ENCODE measurements at places on chromosomes 1 and 21. TPM values are rescaled to one million over a fixed set of nuclear protein-coding genes. Genes with fewer than 3 reads are reported as not detected.

The FCRL1 gene
- 1.8 TPM for total RNA-seq

DNA sequence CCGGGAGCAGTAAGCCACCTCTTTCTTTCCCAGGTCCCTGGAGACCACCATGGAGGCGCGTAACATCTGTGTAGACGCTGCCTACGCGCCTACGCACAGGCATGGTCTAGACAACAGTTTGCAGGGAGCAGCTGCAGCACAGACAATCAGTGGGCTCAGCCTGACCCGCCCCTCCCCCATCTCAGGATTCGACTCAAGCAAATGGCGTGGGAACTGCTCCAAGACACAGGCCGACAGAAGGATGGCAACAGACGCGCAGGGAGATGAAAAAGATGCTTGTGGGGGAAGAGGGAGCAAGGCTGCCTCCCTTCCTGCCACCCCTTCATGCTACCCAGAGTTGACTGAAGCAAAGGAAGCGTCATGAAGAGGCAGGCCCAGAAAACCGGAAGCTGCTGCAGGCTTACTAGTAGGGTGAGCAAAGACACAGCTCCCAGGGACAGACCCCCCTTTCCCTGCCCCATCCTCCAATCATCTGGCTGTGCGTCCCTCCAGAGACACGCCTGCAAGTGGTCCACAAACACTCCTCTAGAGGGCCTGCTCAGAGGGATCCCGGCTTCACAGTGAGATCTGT, 19.5 kb downstream of the STK40 start:
- DNase-seq, result no peak

The PCNT gene
- 51.4 TPM for total RNA-seq

The LCE3C gene
- not detected for total RNA-seq

DNA sequence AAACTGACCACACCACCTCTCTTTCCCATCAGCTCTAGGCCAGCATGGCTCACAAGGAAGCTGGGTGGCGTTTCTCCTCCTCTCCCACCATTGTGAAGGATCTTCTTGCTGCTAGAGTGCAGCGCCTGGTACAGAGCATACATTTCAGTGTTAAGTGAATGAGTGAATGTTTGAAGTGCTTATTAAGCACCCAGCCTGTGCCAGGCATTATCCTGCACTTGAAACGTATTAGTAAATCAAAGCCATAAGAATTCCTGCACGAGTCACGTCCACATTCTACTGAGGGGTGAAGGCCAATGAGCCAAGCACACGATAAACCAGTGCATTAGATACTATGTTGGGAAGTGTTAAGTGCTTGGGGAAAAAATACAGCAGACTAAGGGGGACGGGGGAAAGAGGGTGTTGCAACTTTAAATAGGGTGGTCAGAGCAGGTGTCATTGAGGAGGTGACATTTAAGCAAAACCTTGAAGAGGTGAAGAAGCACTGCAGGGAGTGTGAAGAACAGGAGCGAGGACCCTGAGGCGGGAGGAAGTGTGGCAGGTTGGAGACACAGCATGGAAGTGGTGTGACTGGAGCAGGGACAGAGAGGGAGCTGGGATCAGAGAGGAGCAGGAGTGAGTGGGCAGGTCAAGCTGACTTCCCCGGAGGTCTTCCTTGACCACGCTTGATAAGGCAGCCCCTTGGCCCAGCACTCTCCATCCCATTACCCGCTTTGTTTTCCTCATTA, 48.5 kb upstream of the LRRN2 start:
- no peak for DNase-seq

- no peak for DNase-seq
These were observed 616 bp downstream of the MCOLN3 start for GRCh38 chr1:85047472-85048295.

The PTCH2 gene
- total RNA-seq, result 0.95 TPM

- DNase-seq, result no peak
These were observed 16.2 kb upstream of the TNFRSF1B start for GRCh38 chr1:12150456-12151200.

DNA sequence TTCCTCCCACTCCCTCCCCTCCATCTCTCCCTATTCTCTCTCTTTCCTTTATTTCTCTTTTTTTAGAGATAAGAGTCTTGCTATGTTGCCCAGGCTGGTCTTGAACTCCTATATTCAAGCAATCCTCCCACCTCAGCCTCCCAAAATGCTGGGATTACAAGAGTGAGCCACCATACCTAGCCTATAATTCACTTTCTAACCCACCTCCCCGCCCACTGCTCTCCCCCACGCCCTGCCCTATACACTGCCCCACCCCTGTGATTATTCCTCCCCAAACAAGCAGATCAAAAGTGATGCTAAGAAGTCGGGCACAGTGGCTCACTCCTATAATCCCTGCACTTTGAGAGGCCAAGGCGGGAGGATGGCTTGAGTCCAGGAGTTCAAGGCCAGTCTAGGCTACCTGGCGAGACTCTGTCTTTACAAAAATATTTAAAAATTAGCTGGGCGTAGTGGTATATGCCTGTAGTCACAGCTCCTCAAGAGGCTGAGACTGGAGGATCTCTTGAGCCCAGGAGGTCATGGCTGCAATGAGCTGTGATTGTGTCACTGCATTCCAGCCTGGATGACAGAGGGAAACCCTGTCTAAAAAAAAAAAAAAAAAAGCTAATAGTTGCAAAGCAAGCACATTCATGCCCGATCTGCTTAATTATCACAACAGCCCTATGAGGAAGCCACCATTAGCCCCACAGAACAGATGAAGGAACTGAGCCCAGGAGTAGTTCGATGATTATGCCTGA, 12.8 kb upstream of the E2F2 start:
- DNase-seq, result no peak

The HRNR gene
- not detected for total RNA-seq

DNA sequence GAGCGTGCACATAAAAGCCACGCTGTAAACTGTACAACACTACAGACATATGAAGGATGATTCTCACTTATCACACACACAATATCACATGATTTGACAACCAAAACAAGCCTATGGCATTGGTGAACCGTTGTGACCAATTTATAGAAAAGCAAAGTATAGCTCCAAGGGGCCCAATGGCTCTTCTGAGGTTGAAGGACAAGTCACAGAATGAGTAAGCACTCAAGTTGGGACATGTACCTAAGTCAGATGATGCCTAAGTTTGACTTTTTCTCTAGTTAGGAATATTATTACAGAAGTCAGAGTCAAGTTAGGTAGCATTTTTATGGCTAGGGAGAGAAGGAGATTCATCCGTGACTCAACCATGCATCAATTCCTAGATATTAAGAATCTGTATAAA, 45.7 kb downstream of the PLPP3 start:
- no peak for DNase-seq

The SMIM34 gene
- total RNA-seq, result not detected

DNA sequence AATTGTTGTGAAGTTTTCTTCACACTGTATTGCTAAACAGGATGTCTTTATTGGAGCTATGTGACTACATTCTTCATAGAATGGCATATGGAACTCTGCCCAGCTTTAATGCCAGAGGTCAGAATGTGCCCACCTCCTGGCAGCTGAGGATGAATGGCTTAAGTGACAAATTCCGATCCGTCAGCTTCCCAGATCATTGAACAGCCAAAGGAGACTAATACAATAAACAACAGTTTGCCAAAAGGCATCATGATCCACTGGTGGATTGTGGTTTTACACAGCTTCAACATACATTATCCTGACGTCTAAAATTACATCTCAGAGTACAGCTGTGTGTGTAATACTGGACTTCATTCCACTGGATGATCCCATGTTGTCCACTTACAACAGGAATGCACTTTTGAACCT, 68.7 kb upstream of the C1orf105 start:
- DNase-seq, result no peak

The ADGRL4 gene
- total RNA-seq, result 15.8 TPM

GRCh38 chr1:46724991-46725735, 6.2 kb upstream of the EFCAB14 start:
- no peak for DNase-seq

GRCh38 chr1:182149411-182149965, 88.0 kb upstream of the ZNF648 start:
- DNase-seq, result peak; percentile 25

DNA sequence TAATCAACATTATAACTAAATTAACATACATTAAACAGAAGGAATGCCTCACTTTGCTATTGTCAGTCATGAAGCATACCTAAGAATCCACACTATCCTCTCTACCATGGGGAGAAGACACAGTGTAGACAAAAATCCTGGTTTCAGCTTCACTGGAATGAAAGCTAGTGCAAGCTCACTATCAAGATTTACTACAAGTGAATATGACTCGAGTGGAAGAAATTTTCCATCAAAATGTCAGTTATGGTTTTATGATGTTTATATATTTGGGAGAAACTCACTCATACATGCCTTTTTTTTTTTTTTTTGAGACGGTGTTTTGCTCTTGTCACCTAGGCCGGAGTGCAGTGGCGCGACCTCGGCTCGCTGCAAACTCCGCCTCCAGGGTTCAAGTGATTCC, 424.3 kb downstream of the KCNT2 start:
- no peak for DNase-seq

- DNase-seq, result no peak
These were observed 11.4 kb upstream of the PADI3 start for GRCh38 chr1:17237561-17237903.

The DENND2C gene
- total RNA-seq, result 6.0 TPM

GRCh38 chr1:15584489-15585363, at the start of gene AGMAT:
Gene AGMAT, minus strand, starts transcription at chr1:15585051. Its CDS starts 84 bp downstream, at chr1:15584967.
- DNase-seq, result no peak

DNA sequence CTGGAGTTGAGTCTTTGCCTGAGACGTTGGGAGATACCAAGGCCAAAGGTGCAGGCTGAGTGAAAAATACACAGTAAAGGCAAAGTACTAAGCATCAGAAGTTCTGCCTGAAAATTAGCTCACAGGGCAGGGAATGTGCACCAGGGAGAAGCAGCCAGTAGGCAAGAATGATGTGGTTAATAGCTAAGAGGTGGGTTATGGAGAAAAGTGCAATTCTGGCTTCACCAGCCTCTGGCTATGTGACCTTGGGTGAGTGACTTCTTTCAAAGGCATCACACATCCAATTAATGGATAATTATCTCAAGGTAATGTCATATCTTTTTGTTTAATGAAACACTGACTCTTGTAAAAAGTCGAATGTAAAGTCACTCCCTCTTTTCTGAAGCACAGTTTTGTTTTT, 230.7 kb upstream of the FGGY start:
- DNase-seq, result no peak

DNA sequence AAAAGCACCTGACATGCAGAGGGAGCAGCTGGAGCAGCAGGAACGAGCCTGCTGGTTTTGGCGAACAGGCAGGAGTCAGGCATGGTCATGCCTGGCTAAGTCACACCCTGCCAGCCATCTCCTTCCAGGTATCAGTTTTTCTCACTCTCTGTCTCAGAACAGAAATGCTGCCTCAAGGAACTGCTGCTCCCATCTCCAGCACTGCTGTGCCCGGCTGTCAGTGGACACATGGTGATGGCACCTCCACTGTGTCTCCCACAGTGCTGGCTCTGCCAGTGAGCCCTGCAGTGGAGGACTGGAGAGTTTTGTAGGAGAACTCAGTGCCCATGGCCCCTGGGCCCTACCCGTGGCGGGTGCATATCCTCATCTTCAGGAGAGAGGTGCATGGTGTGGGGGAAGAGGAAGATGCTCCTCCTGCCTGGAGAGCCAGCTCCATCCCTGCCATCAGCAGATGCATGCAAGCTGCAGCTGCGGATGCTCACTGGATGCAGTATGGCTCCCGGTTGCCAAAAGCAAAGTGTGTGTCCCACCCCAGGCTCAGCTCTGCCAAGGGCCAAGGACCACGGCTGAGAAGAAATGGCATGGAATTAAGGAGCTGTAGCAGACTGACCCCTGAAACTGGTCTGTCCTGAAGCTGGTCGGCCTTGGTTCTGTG, 114.7 kb downstream of the GRIK3 start:
- DNase-seq, result no peak

The RBM11 gene
- total RNA-seq, result 1.5 TPM

DNA sequence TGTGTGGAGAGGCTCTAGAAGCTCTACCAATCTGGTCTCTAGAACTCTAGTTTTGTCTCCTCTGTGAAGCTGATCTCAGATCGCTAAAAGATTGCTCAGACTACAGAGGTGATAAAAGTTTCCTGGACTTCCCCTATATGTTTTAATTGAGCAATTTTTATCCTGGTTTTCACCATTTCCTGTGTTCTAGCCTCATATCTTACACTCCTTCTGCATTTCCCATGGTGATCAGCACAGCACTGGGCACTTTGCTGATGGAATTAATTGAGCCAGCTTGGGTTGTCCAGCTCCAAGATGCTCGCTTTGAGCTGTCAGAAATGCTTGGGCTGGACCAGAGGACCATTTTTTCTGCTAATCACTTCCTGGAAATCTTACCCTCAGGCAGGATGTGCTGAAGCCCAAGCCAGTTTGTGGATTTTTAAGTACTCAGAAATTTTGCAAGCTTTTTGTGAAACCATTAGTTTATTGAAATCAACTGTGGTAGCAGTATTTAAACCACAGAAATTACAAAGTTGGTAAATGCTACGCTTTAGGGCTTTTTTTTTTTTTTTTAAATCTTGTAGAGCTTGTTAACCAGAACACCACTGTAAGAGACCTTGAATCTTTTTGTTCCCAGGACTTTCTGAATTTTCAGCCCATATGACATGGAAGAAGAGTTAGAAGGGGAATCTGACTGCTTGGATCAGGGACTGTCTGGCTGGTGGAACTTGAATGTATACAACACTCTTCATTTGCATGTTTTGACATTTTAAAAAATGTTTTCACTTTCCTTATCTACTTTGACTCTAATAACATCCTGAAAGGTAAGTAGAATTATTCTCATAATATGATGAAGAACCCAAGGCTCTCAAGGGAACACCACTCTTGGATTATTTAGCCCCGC, 28.4 kb downstream of the CD48 start:
- DNase-seq, result no peak

GRCh38 chr1:178768423-178768822, 43.4 kb downstream of the RALGPS2 start:
- no peak for DNase-seq

- DNase-seq, result no peak
These were observed 6.8 kb upstream of the LY9 start for GRCh38 chr1:160789051-160789701.

GRCh38 chr1:19315378-19316198, 3.5 kb downstream of the SLC66A1 start:
- DNase-seq, result no peak

GRCh38 chr21:41815652-41816582, 49.1 kb upstream of the RIPK4 start:
- no peak for DNase-seq

DNA sequence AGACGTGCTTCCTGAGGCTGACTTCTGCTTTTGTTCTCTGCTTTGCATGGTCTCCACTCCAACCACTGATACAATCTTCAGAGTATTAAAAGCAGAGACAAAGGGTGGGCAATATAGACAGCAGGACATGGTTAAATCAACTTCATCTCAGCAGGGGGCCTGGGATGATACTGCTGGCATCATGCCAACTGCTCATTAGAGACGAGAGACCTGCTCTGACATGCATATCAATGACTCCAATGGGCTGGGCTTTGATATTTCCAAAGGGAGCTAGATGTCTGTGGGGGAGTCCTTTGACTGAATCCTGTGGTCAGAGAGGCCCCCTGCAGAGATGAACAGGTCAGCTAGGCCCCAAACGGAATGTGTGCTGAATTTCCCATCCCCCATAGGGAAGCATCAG, 106.6 kb downstream of the ACTL8 start:
- no peak for DNase-seq

DNA sequence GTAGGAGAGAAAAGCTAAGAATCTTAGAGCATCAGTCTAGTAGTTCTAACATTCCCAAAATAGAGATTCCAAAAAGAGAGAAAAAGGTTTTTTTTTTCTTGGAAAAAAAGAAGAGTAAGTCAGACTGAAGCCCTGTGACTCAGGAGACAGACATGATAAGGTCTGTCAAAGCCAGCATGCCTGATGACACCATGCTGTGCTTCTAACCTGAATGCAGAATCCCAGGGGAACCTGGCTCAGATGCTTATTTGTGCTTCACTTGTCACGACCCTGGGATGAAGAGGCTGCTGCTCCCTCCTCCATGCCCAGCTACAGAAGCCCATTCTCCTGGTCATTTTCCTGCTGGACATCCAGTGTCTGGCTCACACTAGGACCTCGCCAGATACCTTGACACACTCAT, 44.3 kb downstream of the ERICH3 start:
- no peak for DNase-seq
